SK-N-SH treated with all-trans-retinoic acid at 6 μM for 48 hours (cell line): ENCODE measurements at places on chromosomes 4 and X.
A peak's percentile ranks its signal among the peaks of the same experiment; 100 is the strongest.

- no peak for ATAC-seq
Measured at GRCh38 chr4:39899291-39899690, 78.4 kb downstream of the PDS5A start.

GRCh38 chrX:146754268-146754667 lies 55.3 kb upstream of the CXorf51B start:
- no peak for ATAC-seq

DNA sequence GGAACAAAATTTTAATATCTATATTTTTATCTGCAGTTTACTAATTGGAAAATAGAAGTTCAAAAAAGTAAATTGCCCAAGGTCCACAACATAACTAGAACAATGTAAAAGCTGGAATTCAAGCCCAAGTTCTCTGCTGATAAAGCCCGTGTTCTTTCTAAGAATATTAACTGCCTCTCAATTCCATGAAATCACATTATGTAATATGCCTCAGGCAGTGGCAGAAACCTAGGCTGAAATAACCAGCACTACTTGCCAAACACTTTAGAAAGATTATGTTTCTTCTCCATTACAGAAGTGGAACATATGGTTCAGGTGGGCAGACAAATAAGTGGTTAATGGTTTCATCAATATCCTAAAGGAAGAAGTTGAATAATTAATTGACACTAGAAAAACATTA lies 56.7 kb upstream of the ADGRL3 start:
- ATAC-seq = no peak

- ATAC-seq = no peak
Measured at GRCh38 chrX:14505648-14506047, 23.7 kb upstream of the GLRA2 start.

- no peak for ATAC-seq
Measured at GRCh38 chr4:123877551-123877950, 481.0 kb downstream of the SPRY1 start.

- ATAC-seq = no peak
Measured at GRCh38 chrX:109733613-109734083, 591 bp upstream of the ACSL4 start.

DNA sequence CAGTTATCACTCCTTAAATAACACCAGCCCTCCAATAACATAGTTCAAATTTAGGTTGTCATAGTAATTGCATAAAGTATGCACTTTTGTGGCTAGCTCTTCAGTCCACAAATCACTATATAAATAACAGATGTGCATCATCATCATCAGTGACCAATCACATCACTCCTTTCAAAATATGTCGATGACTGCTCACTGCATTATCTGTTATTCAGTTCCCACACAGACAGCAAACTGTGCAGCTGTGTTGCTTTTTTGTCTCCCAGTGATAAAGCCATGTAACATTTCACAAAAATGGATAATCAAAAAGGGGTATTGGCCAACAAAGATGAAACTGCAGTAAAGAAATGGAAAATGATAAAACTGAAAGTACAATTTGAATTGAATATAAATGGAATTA lies 205.4 kb downstream of the DCLK2 start:
- peak; percentile 71 for ATAC-seq

GRCh38 chr4:78386679-78387078 lies 164.9 kb upstream of the ANXA3 start:
- ATAC-seq = no peak

DNA sequence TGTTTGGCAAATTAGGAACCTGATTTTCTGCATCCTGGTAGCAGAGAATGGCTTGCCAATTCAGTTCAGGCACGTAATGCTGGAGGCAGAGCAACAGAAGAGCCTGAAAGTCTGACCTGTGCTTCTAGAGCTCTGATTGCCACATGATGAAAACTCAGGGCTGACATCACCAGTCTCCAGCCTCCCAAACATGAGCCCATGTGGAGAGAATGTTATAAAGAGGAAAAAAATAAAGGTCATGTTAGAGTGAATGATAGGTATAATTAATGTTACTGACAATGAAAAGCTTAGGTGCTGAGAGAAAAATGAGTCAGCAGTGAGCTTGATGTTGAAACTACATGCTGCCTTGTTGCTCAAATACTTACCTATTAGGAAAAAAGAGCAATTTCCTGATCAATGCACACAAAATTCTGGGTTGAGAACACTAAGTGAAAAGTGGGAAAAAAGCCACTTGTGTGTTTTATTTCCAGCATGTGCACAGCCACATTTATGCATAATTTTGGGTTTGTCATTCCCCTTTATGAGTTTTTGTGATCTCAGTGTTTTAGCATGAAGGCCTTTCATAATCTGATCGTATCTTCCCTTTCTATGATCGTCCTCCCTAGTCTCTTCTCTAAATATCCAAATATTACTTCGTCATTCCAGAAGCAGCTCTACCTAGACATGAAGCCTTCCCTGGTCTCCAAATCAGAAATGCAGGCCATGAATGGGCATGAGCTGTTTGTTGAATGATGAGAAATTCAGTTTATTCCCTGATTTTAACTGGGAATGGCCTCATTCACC lies 113.3 kb upstream of the CPEB2 start:
- ATAC-seq = no peak

- no peak for ATAC-seq
Measured at GRCh38 chr4:155564086-155564485, 102.6 kb upstream of the GUCY1A1 start.

GRCh38 chrX:15055146-15055930 lies 182.1 kb downstream of the MOSPD2 start:
- ATAC-seq = 0 out of 3 replicates have a peak, but pooled peaks have one; percentile 24

GRCh38 chrX:100870527-100870926 lies 3.6 kb downstream of the NOX1 start:
- ATAC-seq = no peak
